ENCODE measurements at places on chromosomes 3 and 15.

DNA sequence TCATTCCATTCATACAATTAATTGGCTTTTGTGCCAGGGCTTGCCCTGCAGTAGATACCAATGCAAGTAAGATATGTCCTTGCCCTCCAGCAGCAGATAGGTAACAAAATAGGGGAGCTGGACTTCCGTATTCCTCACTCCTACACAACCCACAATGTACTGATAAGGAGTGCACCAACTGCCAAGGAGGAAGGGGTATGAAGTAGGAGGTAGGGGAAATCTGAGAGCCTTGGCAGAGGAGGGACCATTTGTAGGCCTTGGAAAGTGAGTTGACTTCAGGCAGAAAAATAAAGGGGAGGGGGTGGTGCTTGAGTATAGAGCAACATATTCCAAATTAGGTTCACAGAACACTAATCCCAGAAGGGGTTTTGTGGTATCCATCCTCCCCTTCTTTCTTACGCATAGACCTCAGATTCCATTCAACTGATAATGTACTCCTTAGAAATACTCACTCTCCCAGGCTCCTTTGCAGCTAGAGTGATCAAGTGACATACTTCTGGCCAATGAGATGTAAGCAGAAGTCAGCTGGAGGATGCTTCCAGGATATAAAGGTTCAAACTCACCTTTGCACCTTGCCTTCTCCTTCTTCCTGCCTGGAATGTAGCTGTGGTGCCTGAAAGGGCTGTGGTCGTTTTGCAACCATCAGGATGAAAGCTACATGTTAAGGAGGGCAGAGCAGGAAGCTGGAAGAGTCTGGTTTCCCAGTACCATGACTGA is 127.1 kb upstream of the SMAD3 start:
- DNase-seq: no peak

GRCh38 chr3:10628891-10629670 is 123.7 kb upstream of the ATP2B2 start:
- no peak for DNase-seq

DNA sequence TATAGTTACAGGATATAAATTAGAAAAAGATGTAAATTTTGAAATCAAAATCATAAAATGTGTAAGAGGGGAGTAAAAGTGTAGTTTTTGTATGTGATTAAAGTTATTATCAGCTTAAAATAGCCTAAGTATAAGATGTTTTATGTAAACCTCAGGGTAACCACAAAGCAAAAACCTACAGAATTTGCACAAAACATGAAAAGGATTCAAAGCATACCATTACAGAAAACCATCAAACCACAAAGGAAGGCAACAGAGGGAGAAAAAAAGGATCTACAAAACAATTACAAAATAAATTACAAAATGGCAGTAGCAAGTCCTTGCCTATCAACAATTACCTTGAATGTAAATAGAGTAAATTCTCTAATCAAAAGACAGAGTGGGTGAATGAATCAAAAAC is 36.7 kb upstream of the MYLK start:
- no peak for DNase-seq

- DNase-seq: no peak
Measured at GRCh38 chr3:186825872-186826409, 16.6 kb upstream of the ADIPOQ start.

DNA sequence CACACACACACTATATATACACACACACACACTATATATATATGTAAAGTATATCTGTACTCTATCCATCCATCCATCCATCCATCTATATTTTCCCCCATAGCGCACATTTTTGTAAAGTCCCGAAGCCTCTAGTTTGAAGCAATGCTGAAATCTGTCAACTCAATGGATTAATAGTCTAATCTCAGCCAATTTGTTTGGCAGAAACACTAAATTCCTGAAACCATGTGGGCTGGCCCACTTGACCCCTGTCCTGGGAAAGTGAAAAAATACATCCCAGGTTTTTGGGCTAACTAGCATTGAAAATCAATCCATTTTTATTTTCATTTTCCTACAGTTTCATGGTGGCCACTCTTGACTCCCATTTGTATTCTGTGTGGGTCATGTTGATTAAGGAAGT is 166.7 kb downstream of the SLCO3A1 start:
- DNase-seq: no peak

- DNase-seq: no peak
Measured at GRCh38 chr3:165742351-165742750, 94.9 kb downstream of the BCHE start.

- DNase-seq: no peak
Measured at GRCh38 chr3:36232797-36233489, 147.4 kb upstream of the STAC start.

DNA sequence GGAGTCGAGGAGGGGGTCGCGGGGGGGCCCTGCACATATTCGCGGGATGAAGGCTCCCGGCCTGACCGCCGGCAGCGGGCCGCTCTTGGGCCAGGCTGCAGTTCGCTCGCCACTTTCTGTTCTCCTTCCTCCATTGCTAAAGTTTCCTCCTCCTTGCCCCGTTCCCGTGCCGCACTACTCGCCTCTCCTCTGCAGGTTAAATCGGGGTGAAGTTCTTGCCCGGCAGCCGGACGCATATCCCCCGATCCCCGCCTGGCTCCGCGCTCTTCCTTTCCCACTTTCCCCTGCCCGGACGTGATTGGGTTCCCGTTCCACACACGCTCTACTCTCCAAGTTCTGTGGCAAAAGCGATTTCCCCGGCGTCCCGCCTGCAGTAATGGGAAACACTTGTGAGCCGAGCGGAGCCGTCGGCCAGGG is 556 bp downstream of the CRYBG3 start:
- no peak for DNase-seq

- no peak for DNase-seq
Measured at GRCh38 chr3:128485282-128486204, 7.5 kb downstream of the GATA2 start.

DNA sequence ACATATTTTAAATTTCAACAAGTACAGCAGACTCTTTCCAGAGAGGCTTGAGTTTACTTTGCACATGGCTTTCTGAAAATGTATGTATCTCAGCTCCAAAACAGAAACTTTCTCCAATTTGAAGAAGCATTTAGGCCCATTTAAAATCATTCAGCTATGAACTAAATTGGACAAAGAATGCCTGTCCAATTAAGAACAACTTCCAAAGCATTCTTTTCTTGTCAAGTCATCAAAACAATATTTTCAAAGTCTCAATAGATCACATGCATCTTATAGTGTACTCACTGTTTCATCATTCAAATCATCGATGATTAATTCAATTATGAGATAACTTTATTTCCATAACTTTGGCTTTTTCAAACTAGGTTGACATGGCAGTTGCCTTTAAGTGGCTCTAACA is 95.2 kb downstream of the KBTBD8 start:
- no peak for DNase-seq

- DNase-seq: no peak
Measured at GRCh38 chr3:40213556-40213955, 96.0 kb upstream of the EIF1B start.

- no peak for DNase-seq
Measured at GRCh38 chr15:80214910-80215309, 37.1 kb downstream of the CTXND1 start.

DNA sequence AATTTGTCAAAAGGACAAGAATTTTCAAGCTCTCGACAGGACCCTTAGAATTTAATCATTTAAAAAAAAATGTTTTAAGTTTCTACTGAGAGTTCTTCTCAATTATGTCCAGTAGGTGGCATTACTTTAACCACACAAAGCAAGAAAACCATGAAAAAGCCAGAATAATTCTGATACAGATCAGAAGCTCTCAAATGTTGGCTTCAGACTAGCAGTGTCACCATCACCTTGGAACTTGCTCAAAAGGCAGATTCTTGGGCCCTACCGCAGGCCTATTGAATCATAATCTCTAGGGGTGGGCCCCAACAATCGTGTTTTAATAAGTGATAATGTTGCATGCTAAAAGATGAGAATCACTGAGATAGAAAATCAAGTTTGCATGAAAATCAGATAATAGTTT is 99.5 kb upstream of the KCNMB2 start:
- no peak for DNase-seq

DNA sequence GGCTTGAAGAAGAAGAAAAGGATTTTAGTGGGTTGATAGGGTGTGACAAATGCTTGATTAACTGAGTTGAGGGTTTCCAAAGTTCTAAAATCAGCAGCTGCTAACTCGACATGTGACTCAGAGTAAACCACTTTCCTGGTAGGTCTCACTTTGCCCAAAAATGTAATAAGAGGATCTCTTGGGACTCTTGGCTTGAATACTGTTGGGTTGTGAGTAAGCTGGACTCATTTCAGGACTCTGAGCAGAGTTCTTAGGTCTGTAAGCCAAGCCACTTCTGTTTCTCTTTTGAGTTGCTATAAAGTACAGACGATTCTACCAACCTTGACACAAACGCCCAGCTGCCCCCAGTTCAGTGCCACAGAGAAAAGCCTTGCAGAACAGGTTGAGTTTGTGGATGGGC is 241.1 kb downstream of the ZNF621 start:
- DNase-seq: no peak

GRCh38 chr3:172467170-172467824 is 19.0 kb upstream of the GHSR start:
- no peak for DNase-seq

GRCh38 chr3:180875124-180875698 is 37.3 kb upstream of the FXR1 start:
- no peak for DNase-seq

DNA sequence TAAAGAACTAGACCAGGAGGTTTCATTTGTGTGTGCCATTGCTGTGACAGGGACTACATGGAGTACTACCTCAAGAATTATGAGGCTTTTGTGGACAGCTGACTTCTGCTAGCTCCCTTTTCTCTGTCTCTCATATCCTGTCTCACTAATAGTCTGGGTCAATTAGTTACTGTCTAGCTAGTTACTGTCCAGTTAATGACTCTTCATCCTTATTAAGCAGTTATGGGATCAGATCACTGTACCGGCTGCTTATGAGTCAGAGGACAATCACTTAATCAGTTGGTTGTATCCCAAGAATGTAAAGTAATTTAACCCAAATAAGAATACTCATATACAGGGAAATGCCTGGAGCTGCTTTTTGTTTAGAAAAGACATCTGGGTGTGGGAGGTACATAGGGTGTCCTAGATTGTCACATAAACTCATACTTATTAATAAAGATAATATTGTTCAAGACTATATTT is 158.0 kb downstream of the CDIN1 start:
- no peak for DNase-seq

DNA sequence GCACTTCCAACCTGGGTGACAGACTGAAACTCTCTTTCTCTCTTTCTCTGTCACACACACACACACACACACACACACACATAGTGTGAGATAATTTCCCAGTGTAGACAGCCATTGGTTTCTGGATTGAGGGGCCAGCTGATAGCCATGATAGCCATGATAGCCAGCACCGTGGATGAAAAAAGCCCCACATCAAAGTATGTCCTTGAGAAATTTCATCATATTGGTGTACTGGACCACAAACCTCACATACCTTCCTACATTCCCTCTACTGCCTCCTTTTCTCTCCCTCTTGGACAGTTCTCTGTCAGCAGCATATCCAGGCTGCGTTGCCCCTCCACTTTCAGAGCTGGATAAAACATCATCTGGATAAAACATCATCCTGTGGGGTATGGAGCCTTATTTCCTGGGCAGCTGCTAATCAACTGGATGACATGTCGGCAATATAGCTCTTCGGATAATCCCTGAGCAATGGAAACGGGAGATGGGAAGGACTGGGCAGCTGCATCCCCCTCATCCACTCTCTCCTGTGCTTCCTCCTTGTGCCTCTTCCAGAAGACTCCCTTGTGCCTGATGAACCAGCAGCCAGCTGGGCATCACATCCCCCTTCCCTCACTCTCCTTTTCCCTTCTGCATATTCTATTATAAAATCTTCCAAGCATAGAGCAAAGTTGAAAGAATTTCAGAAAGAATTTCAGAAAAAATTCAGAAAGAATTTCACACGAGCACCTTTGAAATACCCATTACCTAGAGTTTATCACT is 39.3 kb downstream of the GRK7 start:
- DNase-seq: no peak

DNA sequence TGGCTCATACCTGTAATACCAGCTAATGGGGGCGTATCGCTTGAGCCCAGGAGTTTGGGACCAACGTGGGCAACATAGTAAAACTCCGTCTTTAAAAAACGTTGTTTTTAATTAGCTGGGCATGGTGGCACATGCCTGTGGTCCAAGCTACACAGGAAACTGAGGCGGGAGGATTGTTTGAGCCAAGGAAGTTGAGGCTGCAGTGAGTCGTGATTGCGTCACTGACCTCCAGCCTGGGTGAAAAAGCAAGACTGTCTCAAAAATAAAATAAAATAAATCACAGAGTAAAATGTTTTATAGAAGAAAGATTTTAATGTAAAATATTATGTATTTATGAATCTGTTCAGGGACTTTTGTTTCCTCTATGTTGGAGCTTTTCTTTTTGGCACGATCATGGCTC is 15.3 kb upstream of the STRIT1 start:
- no peak for DNase-seq

- no peak for DNase-seq
Measured at GRCh38 chr3:192366916-192367315, 360.4 kb downstream of the FGF12 start.

DNA sequence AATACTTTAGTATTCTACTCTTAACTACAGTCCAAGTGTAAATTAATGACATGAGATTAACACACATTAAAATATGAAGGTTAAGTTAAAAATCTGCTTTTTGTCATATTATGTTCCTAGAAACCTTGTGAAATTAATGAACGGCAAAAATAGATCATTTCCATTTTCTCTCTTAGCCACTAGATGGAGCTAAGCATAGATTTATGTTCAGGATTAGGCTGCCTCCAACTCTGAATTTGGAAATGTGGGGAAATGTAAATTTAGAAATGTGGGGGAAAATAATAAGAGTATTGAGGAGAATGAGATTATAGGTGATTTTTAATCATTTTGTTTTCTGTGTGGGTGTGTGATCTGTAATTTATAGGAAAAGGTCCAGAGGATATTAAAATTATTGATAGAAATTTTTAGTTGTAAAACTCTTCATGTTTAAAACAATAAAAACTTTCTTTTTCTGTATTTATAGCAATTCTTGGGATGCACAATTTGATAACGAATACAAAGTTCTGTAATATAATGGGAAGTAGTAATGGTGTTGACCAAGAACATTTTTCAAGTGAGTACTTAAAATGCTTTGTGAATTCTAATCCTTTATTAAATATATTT is 59.2 kb downstream of the TMOD3 start:
- no peak for DNase-seq

DNA sequence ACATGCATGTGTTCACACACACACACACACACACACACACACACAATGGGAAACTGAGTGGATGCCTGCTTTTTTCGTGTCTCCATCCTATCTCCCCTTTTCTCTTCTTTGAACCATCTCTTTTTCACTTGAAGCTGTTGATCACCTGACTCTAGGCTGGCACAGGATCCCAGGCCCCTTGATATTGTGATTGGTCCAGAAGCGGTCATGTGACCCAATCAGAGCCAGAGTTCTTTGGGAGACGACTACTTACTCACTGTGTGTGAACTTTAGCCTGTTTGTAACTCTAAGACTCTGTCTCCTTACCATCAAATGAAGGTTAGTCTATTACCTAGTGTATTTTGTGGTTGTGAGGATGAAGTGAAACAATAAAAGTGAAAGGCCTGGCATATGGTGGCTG is 172.9 kb downstream of the ADAMTS9 start:
- DNase-seq: no peak

- DNase-seq: no peak
Measured at GRCh38 chr3:179898024-179898423, 138.7 kb downstream of the PEX5L start.

Measured in T follicular helper cell (primary cell).